ENCODE measurements at places on chromosomes 12 and 14.

GRCh38 chr12:9735601-9736000, 2.7 kb upstream of the CLECL1 start:
- DNase-seq, result no peak

- no peak for DNase-seq
Observed at GRCh38 chr14:27506272-27506671, 908.4 kb upstream of the NOVA1 start.

GRCh38 chr14:76591266-76591665, 170.0 kb upstream of the VASH1 start:
- no peak for DNase-seq

- no peak for DNase-seq
Observed at GRCh38 chr12:131390412-131391334, 320.2 kb upstream of the SFSWAP start.

- DNase-seq, result no peak
Observed at GRCh38 chr12:51926718-51927117, 19.4 kb downstream of the ACVRL1 start.

DNA sequence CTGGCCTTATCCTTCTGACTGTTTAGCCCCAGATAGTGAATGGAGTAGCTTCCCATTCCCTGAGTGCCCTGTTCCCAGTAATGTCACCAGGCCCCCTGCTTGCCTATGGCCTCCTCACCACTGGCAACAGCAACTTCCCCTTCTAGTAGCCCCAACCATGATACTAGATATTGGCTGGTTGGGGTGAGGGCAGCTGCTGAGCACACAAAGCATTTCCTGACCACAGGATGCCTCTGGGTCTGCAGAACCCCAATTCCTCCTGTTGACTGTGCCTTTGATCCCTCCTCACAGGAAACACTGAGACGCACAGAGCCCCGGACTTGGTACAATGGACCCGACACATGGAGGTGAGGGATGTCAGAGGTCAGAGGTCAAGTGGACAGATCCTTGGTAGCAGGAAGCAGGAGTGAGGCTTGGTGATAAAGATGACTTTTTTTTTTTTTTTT, 597 bp downstream of the SOAT2 start:
- no peak for DNase-seq

- no peak for DNase-seq
Observed at GRCh38 chr14:32594766-32595165, 265.7 kb downstream of the AKAP6 start.

DNA sequence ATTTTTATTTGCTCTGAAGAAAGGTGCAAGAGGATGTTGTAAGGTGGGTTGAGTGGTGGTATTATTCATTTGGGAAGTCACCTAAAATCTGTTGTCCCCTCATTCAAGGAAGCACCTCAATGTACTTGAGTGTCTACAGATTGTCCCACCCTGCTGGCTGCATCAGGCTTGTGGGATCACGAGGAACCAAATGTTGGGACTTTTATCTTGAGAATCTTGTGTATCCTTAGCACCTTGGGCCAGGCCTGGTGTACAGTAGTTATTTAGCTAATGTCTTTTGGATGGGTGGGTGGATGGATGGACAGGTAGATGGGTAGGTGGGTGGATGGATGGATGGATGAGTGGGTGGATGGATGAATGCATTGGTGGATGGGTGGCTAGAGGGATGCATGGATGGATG, 519.3 kb downstream of the BCL11B start:
- DNase-seq, result no peak

GRCh38 chr12:5797661-5798060, 147.4 kb downstream of the ANO2 start:
- no peak for DNase-seq

DNA sequence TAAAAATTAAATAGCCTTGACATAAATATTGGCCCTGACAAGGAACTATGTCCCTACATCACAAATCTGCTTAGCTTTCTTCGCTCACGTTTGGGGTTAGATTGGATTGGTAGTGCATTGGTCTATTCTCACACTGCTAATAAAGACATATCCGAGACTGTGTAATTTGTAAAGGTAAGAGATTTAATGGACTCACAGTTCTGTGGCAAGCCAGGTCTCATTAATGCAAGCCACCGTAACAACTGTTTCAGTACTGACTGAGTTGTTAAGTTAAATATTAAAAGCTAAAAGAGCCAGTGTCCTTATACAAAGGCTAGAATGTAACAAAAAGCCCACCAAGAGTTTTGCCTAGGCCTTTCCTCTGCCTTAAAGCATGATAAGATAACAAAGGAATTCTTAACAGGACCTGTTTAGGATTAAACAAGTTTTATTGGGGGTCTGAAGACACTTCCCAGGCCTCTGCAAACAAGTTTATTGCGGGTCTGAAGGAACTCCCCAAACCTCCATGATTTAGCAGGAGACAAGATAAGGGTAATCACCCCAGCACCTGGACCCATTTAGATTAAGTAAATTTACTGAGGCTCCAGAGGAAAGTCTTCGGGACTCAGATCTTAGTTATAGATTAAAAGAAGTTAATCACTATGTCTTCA, 88.2 kb upstream of the PTGDR start:
- no peak for DNase-seq

- DNase-seq, result no peak
Observed at GRCh38 chr12:89436062-89436461, 83.8 kb upstream of the DUSP6 start.

DNA sequence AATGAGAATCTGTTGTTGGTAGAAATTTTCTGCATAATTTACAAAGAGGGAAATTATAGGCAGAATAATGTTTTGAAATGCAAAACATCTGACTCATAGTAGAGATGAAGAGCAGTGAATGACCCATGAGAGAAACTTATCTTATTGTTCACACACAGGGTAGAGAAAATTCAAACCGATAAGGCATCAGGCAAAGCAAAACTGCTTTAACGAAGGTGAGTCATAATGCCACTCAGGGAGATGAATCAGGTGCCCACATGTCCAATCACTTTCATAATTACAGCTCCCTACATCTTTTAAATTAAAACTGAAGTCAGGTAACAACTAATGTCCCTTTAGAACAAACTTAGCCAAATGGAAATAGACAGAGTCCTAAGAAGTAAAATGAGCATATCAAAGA, 265.6 kb upstream of the GARIN6 start:
- DNase-seq, result no peak

GRCh38 chr12:29768372-29768771, 15.4 kb downstream of the TMTC1 start:
- no peak for DNase-seq

GRCh38 chr12:47768323-47768811, 4.7 kb upstream of the SLC48A1 start:
- DNase-seq, result no peak

- no peak for DNase-seq
Observed at GRCh38 chr14:60653701-60654161, 4.5 kb upstream of the SIX1 start.

DNA sequence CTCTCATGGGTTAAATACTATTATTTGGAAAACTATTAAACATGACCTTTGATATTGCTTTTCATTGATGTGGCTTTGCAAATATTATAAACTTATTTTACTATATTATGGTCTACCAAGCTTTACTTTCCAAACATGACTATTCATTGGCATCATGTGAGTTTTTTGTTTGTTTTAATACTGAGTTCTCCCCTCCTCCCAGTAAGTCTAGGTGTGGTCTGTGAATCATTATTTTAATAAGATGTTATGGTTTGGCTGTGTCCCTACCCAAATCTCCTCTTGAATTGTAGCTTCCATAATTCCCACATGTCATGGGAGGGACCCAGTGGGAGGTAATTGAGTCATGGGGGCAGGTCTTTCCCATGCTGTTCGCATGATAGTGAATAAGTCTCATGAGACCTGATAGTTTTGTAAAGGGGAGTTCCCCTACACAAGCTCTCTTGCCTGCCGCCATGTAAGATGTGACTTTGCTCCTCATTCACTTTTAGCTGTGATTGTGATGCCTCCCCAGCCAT, 80.0 kb downstream of the BORCS5 start:
- DNase-seq, result no peak

GRCh38 chr12:74559728-74560127, 22.1 kb downstream of the ATXN7L3B start:
- no peak for DNase-seq

DNA sequence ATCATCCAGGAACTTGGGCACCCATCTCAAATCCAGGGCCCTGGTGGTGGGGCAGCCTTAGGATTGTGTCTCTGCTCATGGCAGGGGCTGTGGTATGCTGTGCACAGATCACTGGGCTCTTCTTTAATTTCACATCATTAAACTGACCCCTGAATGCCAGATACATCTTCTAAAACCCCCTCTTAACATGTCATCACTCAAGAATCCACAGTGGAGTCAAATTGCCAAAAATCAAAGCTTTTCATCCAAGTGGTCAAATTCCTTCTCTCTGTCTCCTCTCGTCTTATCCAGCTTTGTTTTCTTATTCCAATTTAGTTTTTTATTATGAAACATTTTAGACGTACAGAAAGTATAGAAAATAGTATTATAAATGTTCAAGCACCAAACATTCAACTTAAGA, 97.5 kb downstream of the ADCK1 start:
- DNase-seq, result no peak

GRCh38 chr12:18580706-18581105, 157.1 kb downstream of the PLCZ1 start:
- DNase-seq, result no peak

DNA sequence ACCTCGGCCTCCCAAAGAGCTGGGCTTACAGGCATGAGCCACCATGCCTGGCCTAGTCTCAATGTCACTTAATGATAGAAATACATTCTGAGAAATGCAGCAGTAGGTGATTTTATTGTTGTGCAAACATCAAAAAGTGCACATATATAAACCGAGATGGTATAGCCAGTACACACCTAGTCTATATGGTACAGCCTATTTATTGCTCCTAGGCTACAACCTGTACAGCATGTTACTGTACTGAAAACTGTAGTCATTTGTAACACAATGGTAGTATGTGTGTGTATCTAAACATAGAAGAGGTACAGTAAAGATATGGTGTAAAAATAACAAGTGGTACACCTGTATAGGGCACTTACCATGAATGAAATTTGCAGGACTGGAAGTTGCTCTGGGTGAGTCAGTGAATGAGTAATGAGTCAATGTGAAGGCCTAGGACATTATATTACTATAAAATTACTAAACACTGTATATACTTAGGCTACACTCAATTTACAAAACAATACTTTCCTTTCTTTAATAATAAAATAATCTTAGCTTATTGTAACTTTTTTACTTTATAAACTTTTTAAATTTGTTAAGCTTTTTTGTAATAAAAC, 166.7 kb upstream of the SYT1 start:
- DNase-seq, result no peak

GRCh38 chr12:6106218-6106617, 18.3 kb downstream of the VWF start:
- DNase-seq, result no peak

- DNase-seq, result no peak
Observed at GRCh38 chr14:104680806-104681688, 8.4 kb upstream of the INF2 start.

DNA sequence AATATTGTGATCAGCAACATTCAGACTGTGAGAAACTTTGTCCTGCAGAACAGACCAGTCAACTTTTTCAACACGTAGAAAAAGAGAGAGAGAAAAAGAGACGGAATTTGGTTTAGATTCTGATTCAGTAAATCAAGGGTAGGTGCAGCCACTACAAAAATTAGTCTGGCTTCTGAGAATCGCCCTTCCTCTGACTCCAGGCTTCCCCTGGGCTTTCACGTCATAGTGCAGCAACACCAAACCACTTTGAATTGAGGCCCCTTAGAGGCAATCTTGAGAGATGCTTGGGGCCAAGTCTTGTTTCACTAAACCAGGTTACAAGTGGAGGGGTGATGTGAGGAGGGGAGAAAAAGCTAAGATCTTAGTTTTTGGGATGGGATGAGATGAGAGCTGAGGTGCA, 37.5 kb upstream of the PTGR2 start:
- no peak for DNase-seq

- no peak for DNase-seq
Observed at GRCh38 chr12:1338483-1339177, 255.8 kb downstream of the FBXL14 start.

GRCh38 chr12:104314242-104314614, 10.7 kb downstream of the EID3 start:
- DNase-seq, result no peak

GRCh38 chr12:56781726-56782125, 18.6 kb downstream of the HSD17B6 start:
- no peak for DNase-seq

DNA sequence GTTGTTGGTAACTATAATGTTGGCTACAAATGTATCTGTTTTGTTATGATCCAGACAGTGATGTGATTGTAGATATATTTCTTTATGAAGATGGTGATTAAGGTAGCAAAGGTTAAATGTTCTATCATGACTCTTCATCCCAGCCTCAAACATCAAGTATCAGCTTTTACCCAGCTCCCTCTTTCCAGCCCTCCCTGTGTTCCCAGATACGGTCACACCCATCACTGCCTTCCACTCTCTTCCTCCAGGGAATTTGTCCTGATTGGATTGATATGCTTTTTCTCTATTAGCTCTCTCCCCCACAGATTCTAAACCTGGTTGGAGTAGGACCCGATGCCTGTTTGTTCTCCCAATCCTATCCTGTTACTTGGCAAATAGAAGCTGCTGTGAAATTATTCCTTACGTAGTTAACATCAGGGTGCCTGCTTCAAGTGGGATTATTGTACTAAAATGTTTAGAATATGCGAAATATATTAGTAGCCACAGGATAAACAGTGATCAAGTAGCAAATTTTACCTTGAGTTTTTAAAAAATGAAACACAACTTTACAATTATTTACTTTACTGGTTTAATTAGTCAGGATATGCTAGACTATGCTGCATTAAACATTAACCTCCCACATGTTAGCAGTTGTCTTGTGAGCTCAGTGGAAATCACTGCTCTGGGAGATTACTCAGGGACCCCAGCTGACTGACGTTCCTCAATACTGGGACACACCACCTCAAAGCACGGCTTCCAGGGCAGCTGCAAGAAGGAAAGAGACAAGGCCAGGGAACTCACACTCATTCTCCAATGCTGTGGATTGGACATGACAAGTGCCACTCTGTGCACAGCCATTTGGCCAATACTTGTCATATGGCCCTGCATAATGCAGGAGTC, 165.3 kb downstream of the ALX1 start:
- DNase-seq, result no peak

GRCh38 chr12:25194214-25194613, 746 bp downstream of the DNAI7 start:
- DNase-seq, result no peak

DNA sequence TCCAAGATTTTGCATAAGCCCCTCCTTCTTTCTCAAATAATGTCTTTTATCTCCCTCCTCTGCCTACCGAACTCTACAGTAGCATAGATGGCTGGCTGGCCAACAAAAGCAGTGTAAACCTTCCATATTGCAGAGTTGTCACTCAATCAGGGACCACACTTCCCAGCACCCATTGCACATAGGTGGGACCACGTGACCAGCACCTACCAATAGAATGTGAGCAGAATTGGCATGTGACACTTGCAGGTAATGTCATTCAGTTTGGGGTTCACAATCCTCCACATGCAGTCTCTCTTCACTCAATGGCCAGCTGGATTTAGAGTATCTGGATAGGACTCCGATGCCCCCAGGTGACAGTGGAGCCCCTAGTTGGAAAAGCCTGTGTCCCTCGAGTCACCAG, 190.3 kb upstream of the CRY1 start:
- no peak for DNase-seq

GRCh38 chr12:62629971-62630739, 163.5 kb downstream of the MON2 start:
- DNase-seq, result peak; percentile 75

- no peak for DNase-seq
Observed at GRCh38 chr12:120713861-120714482, 3.7 kb downstream of the UNC119B start.

GRCh38 chr14:59333668-59334067, 131.5 kb downstream of the GPR135 start:
- DNase-seq, result no peak

Data from NCI-H187 (cell line).